ENCODE measurements at places on chromosomes 3 and 15.

DNA sequence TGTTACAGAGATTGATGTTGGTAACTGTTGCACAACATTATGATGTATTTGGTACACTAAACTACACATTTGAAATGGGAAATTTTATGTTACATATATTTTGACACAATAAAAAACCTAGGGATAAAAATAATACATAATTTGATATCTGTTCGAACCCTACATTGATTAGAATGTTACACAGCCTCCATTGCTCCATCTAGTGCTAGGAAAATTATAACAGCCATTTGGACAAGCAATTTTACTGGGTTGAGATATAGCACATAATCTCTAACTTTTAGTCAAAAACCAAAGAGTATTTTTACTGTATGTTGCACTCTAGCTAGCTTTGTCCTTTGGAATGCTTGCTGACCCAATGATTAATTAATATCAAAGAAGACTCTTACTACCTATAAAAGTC, 108.1 kb downstream of the LSAMP start:
- DNase-seq: no peak

- DNase-seq: no peak
Measured at GRCh38 chr3:146585156-146585555, 20.0 kb downstream of the PLSCR5 start.

- no peak for DNase-seq
Measured at GRCh38 chr3:40701016-40701588, 176.3 kb downstream of the ZNF621 start.

- no peak for DNase-seq
Measured at GRCh38 chr3:64063207-64063982, 40.1 kb upstream of the PSMD6 start.

- DNase-seq: no peak
Measured at GRCh38 chr15:52082197-52083036, 30.2 kb downstream of the BCL2L10 start.

GRCh38 chr3:69008980-69009379, 4.5 kb downstream of the EOGT start:
- DNase-seq: no peak

GRCh38 chr3:74390121-74390877, 224.2 kb downstream of the CNTN3 start:
- no peak for DNase-seq

DNA sequence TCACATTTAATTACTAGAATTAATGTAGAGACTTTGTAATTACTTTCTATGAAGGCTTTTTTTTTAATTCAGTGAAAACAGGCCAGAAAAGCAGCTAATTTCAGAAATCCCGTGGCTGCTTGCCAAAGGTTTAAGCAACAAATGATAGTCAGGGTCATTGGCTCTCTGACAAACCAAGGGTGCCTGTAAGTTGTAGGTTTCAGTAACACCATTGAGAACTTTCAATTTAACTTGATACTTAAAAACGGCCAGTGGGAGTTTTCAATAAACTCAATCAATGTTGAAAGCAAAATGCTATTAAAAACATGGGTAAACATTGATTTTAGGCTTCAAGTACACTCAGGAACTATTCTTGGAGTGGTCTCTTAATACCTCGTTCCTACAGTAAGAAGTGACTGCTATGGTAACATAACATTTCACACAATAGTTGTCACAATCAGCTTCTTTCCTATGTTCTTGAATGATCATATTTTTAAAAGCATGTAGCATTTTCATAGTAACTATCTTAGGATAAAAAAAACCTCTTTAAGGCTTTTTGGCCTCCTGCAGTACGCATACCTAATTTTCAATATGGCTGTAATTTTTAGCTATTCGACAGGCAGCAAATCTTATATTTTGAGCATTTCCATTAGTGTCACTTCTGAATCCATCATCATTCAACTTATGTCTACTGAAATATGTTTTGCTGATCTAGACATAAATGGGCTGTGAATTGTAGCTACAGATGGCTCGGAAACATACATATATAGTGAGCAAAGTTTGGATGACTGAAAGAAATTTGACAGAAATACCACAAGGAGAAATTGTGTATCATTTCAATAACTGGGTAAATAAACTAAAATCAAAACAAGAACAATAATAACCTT, 592.1 kb upstream of the GBE1 start:
- DNase-seq: no peak

DNA sequence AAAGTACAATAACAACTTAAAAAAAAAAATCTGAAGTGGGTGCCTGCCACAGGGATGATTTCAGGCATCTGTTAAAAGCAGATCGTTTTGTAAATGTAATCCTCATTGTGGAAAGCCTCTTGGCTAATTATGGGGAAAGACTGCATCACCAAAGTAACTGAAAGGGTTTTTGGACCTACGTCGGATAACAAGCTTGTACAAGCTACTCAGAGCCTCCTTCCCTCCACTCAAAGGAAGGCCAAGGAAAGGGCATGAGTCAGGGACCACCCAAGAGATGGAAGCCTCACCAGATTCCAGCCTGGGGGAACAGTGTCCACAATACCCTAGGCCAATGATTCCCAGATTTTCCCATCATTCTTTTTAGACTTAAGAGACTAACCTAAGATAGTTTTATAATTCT, 84.3 kb downstream of the ATP1B3 start:
- DNase-seq: no peak

GRCh38 chr3:151576511-151577137, 115.8 kb upstream of the IGSF10 start:
- no peak for DNase-seq

GRCh38 chr3:124854009-124854408, 33.2 kb downstream of the ITGB5 start:
- no peak for DNase-seq
